ENCODE measurements at places on chromosomes 5 and 9.

DNA sequence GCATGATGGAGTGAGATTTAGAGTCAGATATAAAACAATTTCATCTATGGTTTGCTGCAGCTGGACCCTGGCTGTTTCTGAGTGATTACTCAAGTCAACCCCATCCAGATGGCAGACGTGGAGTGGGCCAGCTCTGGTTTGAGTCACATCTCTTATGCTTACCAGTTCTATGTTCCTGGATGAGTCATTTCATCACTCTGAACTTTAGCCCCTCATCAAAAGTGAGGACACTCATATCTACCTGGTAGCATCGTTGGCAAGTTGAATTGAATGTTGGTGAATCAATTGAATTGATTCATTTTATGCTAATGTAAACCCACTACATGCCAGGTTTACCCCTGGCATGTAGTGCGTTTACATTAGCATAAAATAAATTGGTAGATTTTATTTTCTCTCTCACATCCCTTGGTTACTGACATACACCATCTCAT is 176.4 kb downstream of the FGF18 start:
- DNase-seq = no peak

- no peak for DNase-seq
These were observed 319.2 kb upstream of the MPDZ start for GRCh38 chr9:13598738-13599137.

GRCh38 chr5:175616083-175616482 is 41.8 kb upstream of the HRH2 start:
- no peak for DNase-seq

DNA sequence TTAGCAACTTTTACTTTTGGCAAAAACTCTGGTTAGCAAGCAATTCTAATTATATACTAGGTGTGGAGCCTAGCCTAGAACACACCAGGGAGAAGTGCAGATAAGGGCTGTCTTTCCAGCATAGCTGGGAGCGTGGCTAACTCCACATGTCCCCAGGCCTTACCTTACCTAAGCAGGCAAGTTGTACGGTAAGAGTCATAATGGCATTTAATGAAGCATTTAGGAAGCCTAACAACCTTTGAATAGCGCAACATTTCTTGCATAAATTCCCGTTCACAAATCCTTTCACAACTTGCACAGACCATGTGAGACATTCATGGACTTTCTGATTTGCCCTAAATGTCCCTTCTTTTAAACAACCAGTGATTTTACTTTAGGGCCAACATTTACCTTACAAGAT is 917.4 kb upstream of the ACO1 start:
- DNase-seq = no peak

DNA sequence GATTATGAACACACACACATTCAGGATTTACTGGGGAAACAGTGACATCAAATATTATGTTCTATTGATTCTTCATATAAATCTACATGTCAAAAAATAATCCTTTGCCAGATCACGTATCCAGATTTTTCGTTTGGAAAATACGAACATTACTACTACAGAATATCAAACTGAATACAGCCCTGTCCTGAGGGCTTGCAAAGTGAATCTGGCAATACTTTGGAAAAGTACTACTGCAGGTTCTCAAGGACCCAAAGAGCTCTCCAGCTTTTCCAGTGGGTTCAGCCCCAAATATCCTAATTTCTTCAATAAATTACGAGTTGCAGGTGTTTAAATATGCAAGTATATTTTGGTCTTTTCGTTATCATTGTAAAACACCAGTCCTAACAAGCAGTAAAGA is 411 bp upstream of the NDUFS4 start:
- DNase-seq = no peak

GRCh38 chr9:8477450-8477849 is 677.9 kb upstream of the DMAC1 start:
- DNase-seq = no peak

DNA sequence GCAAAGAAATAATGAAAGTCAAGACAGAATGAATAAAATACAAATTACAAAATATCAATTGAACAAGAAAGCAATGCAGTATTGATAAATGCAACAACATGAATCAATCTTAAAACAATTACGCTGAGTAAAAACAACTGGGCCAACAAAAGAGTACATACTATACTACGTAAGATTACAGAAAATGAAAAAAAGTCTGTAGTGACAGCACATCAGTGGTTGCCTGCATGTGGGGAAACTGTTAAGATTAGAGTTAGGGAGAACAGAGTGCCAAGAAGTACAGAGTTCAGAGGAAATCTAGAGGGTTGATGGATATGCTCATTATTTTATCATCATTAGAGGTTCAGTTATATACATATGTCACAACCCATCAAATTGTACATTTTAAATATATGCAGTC is 706.6 kb upstream of the ACO1 start:
- DNase-seq = no peak
